ENCODE measurements at places on chromosomes 5 and 9. TPM values are rescaled to one million over a fixed set of nuclear protein-coding genes. Genes with fewer than 3 reads are reported as not detected.

GRCh38 chr5:107021575-107021974 is 649.2 kb downstream of the EFNA5 start:
- DNase-seq: no peak

DNA sequence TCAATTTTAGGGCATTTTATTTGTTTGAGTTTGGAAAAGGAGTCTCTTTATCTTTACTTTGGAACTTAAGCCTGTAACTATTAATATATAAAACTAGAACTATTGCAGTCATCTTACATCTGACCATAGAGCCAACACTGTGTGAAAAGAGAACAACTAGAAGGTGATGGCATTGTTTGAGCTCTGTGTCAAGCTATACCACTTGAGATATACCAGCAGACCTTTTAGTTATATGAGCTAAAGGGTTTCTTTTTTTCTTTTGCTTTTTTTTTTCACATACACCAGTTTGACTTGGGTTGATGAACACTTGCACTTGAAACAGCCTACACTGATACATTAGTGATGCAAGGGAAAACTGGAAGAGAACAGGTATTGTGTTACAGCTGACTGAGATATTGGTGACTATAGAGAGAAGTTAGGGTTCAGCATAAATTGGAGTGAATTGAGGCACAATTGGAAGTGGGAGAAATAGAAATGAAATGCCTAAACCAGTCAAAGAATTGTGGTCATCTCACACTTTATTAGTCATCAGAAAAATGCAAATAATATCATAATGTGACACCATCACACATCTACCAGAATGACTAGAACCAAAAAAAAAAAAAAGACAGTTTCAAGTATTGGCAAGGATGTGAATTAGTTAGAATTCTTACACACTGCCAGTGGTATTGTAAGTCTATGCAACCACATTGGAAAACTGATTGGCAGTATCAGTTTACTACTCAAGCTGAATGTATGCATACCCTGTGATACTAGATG is 60.9 kb downstream of the ADRB2 start:
- peak; percentile 14 for DNase-seq

DNA sequence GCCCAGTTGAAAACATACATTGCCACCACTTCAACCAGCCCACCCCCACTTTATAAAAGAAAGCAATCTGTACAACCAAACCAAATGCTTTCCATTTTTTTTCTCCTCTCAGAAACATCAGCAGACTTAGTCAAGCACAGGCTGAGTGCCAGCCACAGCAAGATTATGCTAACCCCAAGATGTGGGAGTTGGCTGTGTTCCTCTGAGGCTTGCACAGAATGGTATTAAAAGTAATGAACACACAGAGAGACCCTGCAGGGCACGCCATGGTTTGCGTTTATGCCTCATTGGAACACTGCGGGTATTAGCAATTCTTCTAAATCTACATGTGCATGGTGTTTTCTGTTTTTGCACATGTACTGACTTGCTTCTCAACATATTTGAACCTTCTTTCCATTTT is 419.9 kb upstream of the GRAMD2B start:
- peak; percentile 71 for DNase-seq

GRCh38 chr9:136373300-136374182 is at the start of gene CARD9:
TSS of gene CARD9 (minus strand) at chr9:136373669. CDS start at chr9:136372078, 1,591 bp downstream.
- DNase-seq: no peak

GHR gene
- total RNA-seq: 0.26 TPM

AFAP1L1 gene
- total RNA-seq: 5.9 TPM

PLAC8L1 gene
- total RNA-seq: not detected

CARTPT gene
- total RNA-seq: not detected

FOXD4L5 gene
- total RNA-seq: 0.06 TPM

SLCO6A1 gene
- not detected for total RNA-seq
